ENCODE measurements at places on chromosomes 3 and 15.

- no peak for DNase-seq
Observed at GRCh38 chr3:100912976-100913545, 80.2 kb downstream of the ABI3BP start.

- no peak for DNase-seq
Observed at GRCh38 chr3:134317106-134317947, 56.9 kb downstream of the AMOTL2 start.

- no peak for DNase-seq
Observed at GRCh38 chr15:69090197-69090948, 70.1 kb upstream of the GLCE start.

GRCh38 chr15:56869573-56869972 is 48.9 kb upstream of the TCF12 start:
- no peak for DNase-seq

DNA sequence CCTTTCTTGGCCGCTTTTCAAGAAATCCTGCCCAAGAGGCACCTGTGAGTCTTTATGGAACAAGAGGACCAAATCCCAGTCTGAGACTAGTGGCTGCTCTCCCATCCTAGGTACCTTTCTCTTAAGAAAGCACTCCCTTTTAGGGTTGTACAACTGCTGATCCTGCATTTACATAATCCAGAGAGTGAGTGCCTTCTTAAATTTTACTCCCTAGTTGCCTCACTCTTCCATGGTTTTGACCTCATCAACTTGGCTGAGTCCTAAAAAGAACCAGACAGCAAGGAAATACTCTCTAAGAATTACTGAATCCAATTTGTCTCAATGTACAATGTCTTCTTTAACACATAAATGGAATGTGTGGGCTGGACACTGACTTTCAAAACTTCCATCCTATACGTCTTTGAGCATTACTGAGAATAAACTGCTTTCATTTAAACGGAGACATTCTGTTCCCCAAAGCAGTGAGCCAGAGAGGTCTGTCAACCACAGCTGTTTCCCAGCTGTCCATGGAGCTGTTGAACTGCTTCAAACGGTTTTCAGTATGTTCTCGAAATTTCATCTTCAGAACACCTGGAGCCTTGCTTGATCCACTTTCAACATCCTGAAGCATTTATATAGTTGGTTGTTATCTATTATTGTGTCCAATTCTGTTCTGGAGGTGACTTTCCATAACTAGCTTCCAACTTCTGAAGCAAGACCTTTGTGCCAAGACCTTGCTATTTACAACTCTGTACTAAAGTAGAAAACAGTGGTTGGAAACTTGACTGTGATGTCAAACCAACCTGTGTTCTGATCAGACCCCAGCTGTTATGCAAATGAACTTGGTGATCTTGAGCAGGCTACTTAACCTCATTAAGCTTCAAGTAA is 179.1 kb downstream of the SLC9A9 start:
- no peak for DNase-seq
